ENCODE measurements at places on chromosomes 7 and 10.

DNA sequence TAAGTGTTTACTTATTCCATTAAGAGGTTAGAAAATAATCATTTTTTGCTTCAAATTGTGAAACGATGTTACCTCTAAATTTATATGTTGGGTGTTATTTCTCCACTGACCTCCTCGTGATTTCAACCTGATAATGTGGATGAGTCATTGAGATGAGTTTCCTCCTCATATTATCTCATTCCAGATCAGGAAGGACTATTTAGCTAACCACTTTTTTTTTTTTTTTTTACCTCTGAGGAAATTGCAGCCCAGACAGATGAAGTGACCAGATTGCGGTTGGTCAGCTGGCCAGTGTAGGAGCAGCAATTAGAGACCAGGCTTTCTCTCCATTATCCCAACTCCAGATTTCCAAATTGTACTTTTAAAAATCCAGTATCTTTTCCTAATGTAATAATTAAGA is 248.7 kb downstream of the FZD1 start:
- no peak for DNase-seq

- DNase-seq = no peak
Observed at GRCh38 chr10:128373071-128373749, 247.0 kb upstream of the MKI67 start.

- no peak for DNase-seq
Observed at GRCh38 chr7:110786328-110786965, 304.5 kb upstream of the LRRN3 start.

DNA sequence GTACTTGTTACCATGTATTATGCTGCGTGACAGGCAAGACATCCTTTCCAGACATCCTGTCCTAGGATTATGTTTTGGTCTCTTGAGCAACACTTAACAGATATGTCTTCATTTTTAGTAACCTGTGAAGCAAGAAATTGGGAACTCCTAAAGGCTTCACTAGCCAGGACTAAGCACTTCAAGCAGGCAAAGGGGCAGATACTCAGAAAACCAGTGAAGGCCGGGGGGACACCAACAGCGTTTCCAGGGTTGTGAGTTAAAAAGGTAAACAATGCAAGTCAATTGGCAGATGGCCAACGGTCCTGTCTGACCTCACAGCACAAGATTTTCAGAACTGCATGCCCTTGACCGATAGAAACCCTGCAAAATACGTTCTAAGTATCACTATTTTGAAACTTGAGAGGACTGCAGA is 77.6 kb upstream of the SFMBT2 start:
- no peak for DNase-seq

DNA sequence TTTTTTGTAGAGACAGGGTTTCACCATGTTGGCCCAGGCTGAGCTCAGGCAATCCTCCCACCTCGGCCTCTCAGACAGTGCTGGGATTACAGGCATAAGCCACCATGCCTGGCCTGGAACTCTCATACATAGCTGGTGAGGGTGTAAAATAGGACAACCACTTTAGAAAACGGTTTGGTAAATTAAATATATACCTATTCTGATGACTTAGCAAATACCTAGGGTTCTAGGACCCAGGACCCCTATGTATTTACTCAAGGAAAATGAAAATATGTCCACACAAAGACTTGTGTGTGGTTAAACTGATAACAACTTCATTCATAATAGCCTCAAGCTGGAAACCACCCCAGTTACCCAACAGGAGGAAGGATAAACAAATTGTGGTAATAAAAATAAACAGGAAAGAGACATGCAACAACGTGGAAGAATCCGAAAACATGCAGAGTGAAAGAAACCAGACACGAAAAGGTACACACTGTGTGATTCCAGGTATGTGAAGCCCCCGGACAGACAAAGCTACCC is 52.7 kb downstream of the CARD11 start:
- DNase-seq = no peak

Measured in cortex of kidney (tissue), 1 donor.